ENCODE measurements at places on chromosomes 5 and 9.

- no peak for DNase-seq
These were observed 525 bp upstream of the AK3 start for GRCh38 chr9:4741365-4742089.

- DNase-seq: no peak
These were observed 483.7 kb downstream of the ELAVL2 start for GRCh38 chr9:23342291-23342690.

- DNase-seq: no peak
These were observed 2.6 kb upstream of the OR13C3 start for GRCh38 chr9:104539275-104539674.

- DNase-seq: no peak
These were observed 10.3 kb upstream of the CRHBP start for GRCh38 chr5:76942581-76942980.

- DNase-seq: no peak
These were observed 7.3 kb downstream of the PAPPA start for GRCh38 chr9:116160676-116161571.

GRCh38 chr5:142670804-142671203 is 15.1 kb downstream of the FGF1 start:
- no peak for DNase-seq

DNA sequence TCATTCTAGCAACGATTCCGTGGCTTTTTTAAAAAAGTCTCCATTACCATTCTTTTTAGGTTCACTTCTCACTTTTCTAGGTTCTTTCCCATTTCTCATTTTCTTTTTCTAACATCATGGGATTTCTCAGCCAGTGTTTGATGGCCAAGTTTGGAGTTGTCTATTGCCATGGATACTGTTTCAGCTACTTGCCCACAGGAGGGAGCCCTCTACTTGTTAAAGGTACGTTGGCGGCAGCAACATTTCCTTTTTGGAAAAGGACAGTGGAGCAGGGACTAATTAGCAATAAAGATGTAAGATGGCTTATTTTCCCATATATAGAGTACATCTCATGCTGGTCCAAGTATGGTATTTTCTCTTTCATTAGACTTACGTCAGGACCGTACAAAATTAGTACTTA is 2257.5 kb upstream of the C9orf72 start:
- DNase-seq: no peak

GRCh38 chr9:70410368-70410767 is 4.1 kb downstream of the KLF9 start:
- DNase-seq: no peak

GRCh38 chr9:91119679-91120078 is 242.0 kb downstream of the AUH start:
- DNase-seq: no peak

DNA sequence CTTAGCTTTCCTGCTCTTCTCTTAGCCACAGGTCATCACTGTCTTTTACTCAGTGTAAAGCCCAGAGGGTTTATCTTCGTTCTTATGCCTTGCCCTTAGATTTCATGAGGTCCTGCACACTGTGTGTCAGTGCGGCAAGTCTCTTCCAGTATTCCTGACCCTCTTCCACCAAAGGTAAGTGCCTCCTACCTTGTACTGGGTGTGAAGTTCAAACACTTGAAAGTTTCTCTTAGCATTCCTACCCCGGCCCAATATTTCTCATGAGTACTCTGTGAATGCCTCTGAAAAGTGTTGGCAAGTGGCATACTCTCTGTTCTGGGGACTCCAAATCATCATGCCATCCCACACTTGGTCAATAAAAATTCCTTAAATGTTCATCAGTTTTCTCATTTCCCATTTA is 37.4 kb downstream of the FBXO4 start:
- DNase-seq: no peak

DNA sequence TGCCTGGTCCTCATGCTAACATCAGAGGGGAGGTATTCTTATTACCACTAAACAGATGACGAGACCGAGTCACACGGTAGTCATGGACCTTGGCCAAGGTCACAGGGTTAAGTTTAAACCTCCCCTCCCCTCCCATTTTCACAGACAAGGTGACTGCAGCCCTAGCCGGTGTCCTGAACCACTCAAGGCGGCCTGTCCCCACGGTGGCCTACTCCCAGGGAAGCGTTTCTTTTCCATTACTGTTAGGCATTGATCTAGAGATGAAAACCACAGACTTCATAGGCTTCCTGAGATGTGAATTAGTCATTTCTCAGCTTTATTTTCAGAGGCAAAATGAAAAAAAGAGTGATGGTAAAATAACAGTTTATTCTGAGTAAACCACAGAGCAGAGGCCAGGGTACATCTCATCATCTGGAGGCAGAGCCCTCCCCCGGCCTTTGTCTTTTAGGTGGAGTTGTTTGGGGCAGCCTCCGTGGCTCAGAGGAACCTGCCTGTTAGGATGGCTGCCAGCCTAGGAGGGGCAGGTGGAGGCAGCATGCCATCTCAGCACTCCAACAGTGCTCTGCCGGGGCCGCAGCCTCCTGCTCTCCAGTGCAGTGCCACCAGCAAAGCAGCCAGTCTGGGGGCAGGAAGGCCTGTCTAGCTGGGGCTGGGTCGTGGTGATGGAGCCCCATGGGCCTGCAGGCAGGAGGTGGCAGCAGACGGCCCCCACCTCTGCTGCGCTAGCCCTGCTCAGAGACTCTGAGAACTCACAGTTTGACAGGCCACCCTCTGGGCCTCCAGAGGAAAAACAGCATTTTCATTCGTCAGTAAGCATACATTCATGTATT is 71.2 kb downstream of the RAPGEF1 start:
- DNase-seq: peak; percentile 75

DNA sequence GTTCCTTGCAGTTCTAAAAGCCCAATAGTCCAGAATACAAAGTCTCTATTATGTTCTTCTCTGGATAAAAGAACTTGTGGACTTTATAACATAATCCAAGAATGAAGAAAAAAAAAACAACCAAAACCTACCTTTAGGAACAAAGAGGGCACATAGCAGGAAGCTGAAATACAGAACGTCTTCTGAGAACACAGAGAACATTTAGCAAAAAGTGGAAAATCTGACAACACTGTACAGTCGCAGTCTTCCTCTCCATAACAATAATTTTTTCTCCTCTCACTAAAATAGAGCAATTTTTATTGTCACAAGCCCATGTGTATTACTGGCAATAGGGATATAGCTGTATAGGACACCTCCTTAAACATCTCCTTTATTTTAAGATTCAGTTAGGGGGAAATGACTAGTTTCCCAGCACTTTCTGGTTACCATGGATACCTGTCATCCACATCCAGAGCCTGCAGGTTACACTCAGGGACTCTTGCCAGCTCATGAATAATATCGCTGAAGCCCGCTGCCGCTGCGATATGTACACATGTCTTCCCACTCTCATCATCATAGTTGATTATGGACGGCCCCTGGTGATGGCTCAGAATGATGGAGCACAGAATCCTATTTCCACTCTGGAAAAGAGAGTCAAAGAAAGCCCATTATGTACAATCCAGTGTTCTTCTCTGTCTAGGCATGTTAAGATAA is 106.5 kb downstream of the ANKRD55 start:
- no peak for DNase-seq

- DNase-seq: no peak
These were observed 55.3 kb downstream of the ZNF622 start for GRCh38 chr5:16410338-16410737.

- no peak for DNase-seq
These were observed 103.0 kb downstream of the SPATA31D1 start for GRCh38 chr9:82091610-82092009.

DNA sequence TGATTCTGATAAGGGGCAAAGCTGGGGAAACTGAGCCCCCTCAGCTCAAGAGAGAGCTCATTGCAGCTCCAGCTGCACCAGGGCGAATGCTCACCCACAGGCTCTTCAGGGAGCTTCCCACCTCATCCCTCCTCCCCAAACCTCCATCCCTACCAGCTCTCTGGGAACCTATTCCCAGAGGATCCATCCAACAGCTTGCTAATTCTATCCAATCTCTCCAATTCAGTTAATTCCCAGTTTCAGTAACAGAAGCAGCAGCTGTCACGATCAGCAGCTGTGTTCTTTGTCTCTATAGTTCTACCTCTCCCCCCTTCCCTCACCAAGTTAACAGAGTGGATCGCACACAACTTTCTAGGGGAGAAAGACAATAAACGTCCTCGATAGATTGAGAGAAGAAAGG is 135.5 kb upstream of the EFNA5 start:
- DNase-seq: no peak

DNA sequence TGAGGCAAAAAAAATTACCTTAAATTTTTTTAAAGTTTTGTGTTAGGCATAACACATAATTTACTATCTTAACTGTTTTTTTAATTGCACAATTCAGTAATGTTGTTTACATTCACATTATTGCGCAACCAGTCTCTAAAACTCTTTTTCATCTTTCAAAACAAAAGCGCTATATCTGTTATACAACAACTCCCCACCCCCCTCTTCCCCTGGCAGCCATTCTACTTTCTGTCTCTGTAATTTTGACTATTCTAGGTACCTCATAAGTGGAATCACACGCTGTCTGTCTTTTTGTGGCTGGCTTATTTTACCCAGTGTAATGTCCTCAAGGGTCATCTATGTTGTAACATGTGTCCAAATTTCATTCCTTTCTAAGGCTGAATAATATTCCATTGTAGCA is 241.5 kb upstream of the DMRT1 start:
- no peak for DNase-seq
